NAMALWA (cell line): ENCODE measurements at places on chromosomes 7 and 10.

GRCh38 chr7:49010717-49011116 is 86.4 kb downstream of the CDC14C start:
- no peak for DNase-seq

- no peak for DNase-seq
Observed at GRCh38 chr7:137458399-137458798, 114.9 kb upstream of the PTN start.

DNA sequence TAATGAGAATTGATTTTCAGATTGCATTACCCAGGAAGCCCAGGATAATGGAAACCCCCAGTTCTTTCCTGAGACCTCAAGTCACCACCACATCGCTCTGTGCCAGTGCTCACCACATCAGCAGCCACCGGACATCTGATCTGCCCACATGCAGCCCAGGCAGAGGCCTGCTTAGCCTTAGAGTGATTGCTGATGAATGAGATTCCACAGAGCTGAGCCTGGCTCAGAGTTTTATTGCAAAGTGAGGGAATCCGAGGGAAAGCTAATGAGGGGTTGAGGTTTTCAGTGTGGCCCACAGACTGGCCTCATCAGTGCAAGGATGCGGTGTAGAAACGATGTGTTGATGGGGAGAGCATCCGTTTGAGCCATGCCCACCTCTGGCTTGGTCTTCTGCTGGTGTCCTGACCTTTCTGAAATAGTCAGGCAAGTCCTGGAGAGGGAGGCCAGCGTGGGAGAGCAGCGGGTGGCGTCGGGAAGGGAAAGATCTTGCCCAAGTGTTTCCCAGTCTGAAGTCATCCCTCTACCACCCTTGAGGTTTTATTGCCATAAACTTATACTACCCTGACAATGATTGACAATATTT is 120.3 kb downstream of the ITIH5 start:
- DNase-seq = no peak

DNA sequence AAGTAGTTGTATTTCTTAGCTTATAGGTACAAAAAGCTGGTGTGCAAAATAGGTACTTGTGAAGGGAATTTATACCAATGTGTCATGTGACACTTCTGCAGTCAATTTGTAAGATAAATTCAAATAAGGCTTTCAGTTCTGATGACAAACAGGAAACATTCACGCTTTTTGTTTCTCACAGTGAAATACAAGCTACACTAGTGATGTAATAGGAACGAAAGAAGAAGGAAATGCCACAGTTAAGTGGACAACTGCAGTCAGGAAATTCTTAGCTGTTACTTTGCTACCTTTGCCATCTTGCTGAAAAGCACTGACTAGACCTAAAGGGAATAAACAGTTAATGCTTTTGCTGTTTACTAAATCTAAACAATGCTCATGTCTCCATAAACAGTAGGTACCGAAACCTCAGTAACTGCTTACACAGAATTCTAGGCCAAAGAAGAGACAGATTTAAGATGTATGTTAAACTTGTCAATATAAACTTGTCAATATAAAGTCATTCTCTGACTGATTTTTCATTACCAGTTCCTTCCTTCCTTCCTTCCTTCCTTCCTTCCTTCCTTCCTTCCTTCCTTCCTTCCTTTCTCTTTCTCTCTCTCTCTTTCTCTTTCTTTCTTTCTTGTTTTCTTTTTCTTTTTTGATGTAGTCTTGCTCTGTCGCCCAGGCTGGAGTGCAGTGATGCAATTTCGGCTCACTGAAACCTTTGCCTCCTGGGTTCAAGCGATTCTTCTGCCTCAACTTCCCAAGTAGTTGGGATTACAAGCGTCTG is 10.1 kb downstream of the OTUD1 start:
- DNase-seq = peak; percentile 82

DNA sequence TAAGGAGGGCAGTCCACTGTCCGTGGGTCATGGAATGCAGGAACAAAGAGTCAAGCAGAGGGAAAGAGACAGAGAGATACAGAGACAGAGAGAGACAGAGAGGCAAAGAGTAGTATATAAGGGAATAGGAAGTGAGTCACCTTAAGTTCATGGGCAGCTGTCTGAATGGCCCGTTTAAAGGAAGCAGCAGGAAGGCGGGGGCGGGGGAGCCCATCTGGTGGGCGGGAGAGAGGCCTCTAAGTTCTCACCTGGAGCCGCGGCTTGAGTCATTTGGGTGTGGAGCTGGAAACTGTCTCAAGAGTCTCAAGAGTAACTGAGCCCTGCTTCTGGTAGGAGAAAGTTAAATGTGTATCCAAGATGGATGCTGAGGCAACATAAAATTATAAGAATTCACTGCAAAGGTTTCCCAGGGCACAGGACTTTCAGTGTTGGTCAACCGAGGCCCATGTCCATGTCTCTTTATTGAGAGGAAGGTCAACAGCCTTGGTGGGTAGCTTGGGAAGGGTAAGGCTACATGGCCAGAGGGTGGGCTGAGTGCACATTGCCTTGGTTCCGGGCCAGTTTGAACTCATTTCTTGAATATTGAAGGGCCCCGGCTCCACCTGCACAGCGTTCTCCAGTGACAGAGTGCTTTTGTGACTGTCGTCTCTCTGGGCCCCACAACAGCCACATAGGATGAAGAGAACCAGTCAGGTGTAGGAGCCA is 85.5 kb upstream of the CACUL1 start:
- no peak for DNase-seq

DNA sequence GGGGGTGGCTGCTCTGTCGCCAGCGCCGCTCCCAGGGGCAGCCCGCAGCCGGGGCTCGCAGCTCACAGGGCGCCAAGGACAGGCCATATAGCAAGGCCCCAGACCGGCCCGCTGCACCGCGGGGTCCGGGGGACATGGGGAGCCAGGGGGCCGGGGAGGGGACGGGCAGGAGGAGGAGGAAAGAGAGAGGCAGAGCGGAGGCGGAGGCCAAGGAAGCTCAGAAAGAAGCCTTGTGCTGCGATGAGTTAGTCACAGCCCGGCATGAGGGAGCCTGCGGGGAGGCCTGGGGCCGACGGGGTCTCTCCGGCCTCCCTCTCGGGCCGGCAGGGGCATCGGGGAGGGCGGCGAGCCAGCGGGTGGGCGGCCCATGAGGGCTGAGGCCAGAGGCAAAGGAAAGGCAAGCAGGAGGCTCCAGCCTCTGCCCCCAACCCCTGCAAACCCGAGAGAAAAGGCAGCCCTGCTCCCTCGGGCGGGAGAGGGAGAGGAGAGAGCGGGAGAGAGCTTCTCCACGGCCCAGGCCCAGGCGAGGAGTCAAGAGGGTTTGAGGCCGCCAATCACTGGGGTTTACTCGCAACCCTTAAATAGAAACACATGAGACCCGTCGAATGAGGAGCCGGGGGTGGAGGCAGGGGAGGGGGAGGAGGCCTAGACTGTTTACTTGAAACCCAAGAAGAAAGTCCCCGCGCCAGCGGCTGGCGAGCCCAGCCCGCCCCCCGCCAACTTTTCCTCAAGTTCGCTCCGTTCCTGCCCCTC is 167.9 kb downstream of the NEURL1 start:
- DNase-seq = no peak

- DNase-seq = no peak
Observed at GRCh38 chr10:111303887-111304286, 227.1 kb downstream of the ADRA2A start.

DNA sequence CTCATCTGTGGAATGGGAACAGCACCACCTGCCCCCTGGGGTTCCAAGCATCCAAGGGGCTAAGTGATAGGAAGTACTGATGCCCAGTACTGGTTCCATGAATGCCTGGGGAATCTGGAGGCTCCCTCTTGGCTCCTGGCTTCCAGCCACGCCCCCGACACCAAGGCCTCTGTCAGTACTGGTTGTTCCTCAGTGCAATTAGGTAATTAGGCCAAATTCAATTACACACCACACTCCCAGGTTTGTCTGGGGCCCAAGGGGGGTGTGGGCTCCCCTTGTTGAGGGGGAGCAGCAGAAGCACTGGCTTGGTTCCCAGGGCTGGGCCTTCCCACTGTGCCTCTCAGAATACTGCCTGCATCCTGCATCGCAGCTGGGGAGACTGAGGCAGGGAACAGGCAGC is 114.4 kb upstream of the PPIF start:
- no peak for DNase-seq

DNA sequence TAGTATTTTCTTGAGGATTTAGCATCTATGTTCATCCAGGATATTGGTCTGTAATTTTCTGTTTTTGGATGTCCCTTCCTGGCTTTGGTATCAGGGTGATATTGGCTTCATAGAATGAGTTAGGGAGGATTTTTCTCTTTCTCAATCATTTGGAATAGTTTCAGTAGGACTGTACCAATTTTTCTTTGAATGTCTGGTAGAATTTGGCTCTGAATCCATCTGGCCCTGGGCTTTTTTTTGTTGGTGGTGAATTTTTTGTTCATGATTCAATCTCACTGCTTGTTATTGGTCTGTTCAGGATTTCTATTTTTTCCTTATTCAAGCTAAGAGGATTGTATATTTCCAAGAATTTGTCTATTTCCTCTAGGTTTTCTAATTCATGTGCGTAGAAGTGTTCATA is 192.7 kb downstream of the KIF20B start:
- DNase-seq = no peak

DNA sequence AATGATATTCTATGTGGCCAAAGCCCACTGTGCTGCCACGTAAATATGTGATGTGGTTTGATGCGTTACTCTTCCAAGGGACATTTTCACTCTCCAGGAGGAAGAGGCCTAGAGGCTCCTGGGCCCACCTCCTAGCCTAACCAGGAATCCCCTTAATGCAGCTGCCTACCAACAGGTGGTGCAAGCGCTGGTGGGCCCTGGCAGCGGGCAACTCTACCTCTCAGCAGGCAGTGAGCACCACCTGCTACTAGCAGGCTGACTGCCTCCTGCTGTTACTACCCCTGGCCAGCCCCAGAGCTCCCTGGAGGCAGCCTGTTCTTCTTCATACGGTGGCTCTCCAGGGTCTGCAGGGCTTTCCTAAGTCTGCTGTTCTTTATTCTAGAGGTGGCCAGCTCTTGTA is 62.8 kb downstream of the CDH23 start:
- peak; percentile 2 for DNase-seq

DNA sequence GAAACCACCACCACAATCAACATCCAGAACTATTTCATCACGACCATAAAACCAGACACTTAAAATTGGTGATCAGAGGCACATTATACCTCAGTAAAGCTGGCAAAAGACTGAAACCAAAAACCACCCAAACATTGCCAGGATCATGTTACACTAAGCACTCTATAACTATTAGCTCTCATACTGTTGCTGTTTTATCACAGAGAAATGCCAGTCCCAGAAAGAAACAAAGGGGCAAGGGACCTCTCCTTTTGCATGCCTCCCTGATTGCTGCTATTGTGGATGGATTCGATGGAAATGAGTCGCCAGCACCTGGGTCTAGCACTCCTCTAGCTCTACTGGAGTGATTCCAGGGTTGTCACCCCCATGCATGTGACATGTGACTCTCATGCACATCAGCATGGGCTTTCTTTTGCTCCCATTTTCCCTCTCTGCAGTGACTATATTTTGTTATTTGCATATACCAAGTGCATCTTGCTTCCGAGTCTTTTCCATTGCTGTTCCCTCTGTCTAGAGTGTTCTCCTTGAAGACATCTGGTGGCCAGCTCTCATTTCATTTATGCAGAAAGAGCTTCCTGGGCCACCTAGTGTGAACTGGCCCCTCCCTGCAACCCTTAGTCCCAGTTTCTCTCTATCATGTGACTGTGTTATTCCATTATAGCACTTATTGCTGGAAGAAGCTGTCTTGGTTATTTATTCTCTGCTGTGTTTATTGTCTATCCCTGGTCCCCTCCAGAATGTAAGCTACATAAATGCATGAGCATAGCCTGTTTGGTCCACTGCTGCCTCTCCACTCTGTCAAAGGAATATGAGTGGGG is 300.6 kb downstream of the PLXNA4 start:
- DNase-seq = no peak

GRCh38 chr10:49465736-49466135 is 69.8 kb upstream of the DRGX start:
- no peak for DNase-seq

DNA sequence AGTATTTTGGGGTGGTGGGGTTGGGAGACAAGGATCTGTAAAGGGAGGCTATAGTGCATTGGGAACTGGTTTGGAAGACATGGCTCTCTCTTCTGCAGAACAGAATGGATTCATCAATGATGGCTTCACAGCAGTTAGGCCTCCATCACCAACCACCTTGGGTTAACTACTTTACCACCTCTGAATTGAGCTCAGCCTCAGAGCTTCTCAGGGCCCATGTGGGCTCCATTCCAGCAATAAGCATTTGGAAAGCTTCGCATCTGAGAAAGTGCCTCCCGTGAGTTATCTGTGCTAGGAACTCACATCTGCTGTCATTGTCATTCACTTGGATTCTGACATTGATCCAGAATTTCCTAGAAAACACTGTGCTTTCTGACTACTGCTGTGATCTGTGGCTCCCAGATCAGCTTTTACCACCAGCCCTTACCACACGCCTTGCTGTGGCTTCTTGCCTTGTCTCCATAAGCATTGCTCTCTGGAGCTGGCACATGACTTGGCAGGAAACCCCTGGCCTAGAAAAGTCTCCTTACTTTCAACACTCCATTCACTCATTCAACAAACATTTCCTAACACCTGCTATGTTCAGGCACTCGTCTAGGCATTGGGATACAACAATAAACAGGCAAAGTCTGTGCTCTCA is 70.7 kb upstream of the ADO start:
- DNase-seq = no peak

DNA sequence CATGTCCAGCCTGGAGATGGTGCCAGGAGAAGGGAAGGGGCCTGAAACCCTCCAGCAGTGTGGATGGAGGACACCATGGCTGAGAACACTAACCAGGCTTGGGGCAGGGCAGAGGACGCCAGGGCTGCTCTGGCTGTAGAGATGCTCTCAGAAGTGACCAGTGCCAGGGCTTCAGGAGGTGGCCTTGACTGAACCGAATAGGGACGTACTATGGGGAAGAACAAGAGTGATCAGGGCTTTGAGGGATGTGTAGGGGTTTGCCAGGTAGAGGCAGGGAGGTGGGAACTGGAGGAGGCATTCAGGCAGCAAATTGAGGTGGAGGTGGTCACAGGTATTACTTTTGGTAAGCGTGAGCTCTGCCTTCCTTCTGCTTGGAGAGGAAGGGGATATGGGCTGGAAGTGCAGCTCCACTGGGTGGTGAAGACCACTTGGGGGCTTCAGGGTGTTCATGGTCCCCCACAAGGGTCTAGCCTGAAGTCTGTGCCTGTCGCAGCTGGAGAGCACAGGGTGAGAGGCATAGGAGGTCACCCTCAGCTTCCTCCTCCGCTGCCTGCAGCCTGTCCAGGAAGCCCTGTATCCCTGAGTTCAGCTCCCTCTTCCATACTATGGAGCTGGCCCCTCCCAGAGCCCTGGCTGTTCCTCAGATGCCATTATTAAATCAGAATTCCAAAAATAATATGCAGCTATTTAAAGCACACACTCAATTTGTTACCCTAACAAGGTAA is 27.8 kb downstream of the ADCY1 start:
- no peak for DNase-seq

- DNase-seq = no peak
Observed at GRCh38 chr10:121624836-121625486, 26.7 kb upstream of the FGFR2 start.

GRCh38 chr10:63003816-63004453 is 129.2 kb upstream of the NRBF2 start:
- peak; percentile 53 for DNase-seq

DNA sequence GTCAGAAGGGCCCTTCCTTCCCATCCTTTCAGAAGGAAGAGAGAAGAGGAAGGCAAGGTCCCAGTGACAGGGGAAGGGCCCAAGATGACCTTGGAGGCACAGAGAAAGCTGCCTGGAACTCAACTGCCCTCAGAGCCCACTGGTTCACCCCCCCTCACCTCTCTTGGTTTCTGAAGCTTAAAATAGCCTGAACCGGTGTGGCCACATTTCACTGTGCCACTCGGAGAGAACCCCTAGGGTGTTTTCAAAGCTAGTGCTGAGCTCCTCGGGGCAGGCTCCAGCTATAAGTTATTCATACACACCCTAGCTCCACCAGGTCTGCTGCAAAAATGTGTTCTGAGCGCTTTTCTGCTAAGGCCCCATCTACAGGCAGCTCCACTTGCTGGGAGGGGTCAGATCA is 60.9 kb upstream of the ADRB1 start:
- no peak for DNase-seq
